ENCODE measurements at places on chromosomes 13 and 19.

- peak; percentile 35 for DNase-seq
These were observed 11.4 kb downstream of the NDUFA11 start for GRCh38 chr19:5891938-5892771.

DNA sequence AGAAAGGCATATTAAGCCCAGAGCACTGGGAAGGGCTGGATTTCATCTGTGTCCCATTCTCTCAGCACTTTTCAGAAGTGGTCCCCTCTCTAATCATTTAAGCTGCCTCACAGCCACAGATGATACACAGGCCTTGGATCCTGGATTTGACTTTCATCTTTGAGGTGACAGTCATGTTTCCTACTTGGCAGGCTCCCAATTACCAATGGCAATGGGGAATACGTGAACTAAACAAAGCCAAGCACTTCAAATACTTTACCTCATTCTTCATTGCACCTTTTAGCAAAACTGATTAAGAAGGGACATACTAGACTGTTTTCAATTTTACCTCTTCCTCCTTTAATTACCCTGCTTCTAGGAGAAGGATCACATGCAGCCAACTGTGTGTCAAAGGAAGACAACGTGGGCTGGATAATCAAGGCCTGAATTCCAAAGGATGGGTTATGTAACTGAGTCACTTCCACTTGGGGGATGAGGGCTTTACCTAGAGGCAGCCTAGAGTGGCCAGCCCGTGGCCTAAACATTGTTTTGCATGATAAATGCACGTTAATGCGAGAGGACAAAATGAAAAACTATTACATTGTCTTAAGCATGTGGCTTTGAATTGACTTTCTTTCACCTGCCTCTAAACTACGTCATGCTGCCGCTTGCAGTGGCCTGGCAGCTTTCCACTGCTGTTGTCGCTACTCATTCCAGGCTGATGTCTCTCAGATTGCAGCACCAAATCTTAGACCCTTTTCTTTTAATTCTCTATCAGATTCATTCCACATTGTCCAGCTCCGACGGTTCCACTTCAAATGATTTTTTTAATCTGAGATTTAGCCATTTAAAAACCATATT, 95.0 kb downstream of the KCTD12 start:
- DNase-seq, result no peak

- no peak for DNase-seq
These were observed 371.4 kb downstream of the UQCRFS1 start for GRCh38 chr19:28841531-28841930.

GRCh38 chr19:33300009-33300893, 2.1 kb downstream of the CEBPA start:
- DNase-seq, result no peak

DNA sequence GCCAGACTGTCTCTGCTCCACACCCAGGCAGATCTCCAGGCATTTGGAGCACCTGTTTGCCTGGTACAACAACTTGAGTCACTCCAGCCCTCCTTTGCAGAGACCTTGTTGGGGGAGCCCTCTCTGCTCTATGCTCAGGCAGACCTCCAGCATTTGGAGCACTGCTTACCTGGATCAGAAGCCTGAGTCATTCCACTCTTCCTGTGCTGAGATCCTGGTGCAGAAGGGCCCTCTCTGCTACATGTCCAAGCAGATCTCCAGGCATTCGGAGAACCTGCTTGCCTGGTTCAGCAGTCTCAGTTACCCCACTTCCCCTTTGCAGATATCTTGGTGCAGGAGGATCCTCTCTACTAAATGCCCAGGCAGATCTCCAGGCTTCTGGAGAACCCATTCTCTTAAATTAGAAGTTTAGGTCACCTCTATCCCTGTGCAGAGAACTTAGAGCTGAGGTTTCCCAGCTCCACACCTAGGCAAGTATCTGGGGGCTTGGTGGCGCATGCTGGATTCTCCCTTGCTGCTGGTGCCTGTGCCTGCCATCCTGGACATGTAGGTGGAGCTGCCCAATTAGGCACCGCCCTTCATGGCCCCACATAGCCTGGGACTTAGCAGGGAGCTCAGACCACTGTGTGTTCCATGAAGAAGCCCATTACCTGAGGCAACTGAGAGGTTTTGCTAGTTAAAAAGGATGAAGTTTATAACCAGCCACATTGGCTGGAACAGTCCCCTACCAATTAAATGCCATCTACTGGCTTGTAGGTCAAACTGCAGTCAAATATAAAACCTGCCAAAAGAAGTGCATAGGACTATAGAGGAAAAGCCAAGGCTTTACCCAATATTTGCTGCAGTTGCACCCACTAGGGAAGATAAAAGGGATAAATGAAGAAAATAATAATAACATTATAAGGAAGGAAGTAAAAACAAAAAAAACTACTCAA, 97.6 kb upstream of the SLITRK6 start:
- no peak for DNase-seq

DNA sequence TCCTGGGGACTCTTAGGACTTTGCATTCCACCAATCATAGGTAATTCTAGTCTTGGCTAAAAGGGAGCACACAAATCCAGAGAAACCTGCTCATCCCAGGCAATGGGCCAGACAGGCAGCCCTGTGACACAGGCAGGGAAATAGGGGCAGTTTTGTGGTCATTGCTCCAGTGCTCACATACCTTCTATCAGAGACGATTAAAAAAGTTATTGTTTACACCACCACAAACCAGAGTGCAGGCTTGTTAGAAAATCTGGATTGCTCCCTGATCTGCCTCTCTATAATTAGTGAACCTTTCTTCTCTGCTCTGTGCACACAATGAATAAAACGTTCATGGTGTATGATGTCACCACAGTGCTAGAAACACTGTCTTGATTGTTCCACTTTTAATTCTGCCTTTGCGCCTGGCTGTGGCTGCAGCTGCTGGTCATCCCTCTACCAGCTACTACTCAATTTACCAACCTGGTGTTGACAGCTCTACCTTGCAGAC, 121.6 kb upstream of the SPATA13 start:
- DNase-seq, result no peak

DNA sequence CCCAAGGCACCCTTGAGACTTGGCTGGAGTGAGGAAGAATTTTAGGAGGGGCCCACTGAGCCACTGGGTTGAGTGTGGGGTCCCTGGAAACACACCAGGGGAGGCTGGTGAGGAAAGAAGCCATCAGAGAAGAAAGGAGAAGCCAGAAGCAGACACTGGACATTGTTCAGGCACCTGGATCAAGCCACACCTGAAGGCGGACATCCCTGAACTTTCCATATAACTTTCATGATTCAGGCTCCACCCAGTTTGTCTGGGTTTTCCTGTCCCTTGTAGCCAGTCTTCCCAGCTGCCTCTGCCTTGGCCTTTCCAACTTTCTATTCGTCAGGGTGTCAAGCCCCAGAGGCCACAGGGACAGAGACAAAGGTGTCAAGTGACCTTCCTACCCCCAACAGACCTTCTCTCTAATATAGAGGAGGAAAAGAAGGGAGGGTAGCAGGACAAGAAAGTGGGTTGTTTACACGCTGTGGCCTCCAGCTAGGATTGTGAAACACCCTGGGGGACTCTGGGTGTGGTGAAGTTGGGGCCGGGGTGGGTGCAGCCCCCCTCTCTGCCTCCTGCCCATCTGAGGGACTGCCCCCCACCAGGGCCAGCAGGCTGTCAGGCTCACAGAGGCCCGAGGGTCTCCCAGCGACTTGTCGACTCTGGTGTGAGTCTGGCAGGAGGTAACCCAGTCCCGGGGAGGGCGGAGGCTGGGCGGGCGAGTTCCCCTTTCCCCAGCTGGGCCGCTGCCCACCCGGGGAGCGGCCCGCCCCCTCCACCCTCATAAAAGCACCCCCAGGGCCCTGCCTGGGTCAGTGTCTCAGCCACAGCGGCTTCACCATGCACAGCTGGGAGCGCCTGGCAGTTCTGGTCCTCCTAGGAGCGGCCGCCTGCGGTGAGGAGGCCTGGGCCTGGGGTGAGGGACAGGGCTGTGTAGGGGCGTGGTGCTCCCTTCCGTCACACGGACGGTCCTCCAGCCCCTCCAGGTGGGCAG, at the start of gene CFD:
TSS of gene CFD (plus strand) at position 797 of the 976 bp plus-strand sequence. CDS start at position 823, 26 bp downstream.
- no peak for DNase-seq

DNA sequence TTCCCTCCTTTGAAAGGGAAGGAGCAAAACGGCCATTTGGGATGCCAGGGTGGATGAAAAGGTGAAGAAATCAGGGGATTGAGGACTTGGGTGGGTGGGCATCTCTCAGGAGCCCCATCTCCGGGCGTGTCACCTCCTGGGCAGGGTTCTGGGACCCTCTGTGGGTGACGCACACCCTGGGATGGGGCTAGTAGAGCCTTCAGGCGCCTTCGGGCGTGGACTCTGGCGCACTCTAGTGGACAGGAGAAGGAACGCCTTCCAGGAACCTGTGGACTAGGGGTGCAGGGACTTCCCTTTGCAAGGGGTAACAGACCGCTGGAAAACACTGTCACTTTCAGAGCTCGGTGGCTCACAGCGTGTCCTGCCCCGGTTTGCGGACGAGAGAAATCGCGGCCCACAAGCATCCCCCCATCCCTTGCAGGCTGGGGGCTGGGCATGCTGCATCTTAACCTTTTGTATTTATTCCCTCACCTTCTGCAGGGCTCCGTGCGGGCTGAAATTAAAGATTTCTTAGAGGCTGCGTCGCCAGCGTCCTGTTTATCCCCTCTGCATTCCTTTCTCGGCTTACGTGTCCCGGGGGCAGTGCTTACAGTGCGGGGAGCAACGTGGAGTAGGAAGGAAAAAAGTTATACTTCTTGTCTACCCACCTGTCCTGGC, 15.2 kb upstream of the S1PR4 start:
- peak; percentile 63 for DNase-seq

GRCh38 chr13:47109028-47109427, 212.2 kb upstream of the HTR2A start:
- no peak for DNase-seq
